Natural killer cell treated with Interleukin-12 subunit alpha and Interleukin-12 subunit beta and Interleukin-15 and Interleukin-18, amount 100 ng/mL, for 72 hours (primary cell): ENCODE measurements at places on chromosomes 11 and 22. TPM values are rescaled to one million over a fixed set of nuclear protein-coding genes. Genes with fewer than 3 reads are reported as not detected.

Gene CELF1
- 230 TPM for total RNA-seq

Gene GLB1L3
- 1.9 TPM for total RNA-seq

Gene MMP12
- total RNA-seq: not detected

Gene GPR83
- not detected for total RNA-seq

Gene KREMEN1
- 0.59 TPM for total RNA-seq

Gene TEAD1
- not detected for total RNA-seq

Gene PKDREJ
- total RNA-seq: 0.07 TPM

Gene B3GAT1
- total RNA-seq: 10.2 TPM

Gene OR6T1
- not detected for total RNA-seq

Gene ADAMTS8
- not detected for total RNA-seq

Gene NTM
- total RNA-seq: not detected

Gene TRIM66
- total RNA-seq: 27.7 TPM

DNA sequence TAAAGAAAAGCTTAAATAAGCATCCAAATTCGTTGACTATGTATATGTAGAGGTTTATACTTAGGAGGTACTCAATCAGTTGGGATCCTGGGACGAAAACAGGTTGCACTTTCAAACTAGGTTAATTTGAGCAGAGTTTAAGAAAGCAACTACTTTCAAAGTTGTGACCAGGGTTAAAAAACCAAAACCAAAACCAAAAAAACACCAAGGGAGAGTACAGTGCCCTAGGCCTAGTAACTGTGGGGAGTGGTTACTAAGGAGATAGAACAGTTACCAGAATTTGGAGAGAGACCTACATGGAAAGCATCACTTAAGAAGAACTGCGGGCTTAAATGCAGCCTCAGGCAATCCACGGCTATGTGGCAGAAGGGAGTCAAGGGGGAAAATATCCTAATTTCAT, 148.3 kb downstream of the JRKL start:
- H3K4me1 ChIP-seq: no peaks in the 10 kb centered on the region
- H3K27me3 ChIP-seq: no peaks in the 10 kb centered on the region
- H3K27ac ChIP-seq: no peak overlapping the region
- no peak overlapping the region for H3K4me3 ChIP-seq
- H3K36me3 ChIP-seq: no peaks in the 10 kb centered on the region

DNA sequence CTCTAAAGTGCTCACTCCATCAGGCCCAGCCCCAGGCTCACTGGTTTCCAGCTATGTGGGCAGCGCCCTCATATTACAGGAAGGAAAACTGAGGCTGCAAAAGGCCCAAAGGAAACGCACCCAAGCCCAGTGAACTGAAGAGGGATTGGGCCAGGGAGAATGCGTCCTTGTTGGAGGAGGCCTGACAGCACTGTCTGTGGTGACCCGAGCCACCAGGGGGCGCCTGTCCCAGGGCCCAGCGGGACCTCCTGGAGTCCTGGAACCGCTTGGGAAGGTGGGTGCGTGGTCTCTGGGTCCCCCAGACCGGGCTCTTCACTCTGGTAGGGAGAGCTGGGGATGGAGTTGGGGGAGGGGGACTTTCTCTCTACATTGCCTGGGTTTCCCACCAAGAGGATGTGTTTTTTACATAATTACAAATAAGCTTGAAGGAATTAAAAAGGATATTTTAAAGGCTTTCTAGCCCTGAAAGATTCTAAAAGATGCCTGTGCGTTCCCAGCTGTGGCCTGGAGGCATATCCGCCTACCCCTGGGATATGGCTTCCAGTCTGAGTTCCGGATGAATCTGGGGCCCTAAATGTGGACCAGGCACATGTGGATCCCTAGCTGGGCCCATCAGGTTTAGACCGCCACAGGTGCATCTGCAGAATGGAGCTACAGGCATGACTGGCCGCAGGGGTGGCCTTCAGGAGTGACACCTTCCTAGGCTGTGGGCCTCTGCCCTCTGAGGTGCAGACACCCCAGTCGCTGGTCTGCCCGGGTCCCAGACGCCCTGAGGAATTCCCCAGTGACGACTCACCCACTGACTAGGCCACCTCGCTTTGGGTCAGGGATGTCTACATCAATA, 4.2 kb downstream of the SPI1 start:
- H3K4me1 ChIP-seq: peaks cover 10% of the 10 kb centered on the region
- peak overlapping the region; percentile 3 for H3K4me3 ChIP-seq
- H3K27ac ChIP-seq: peak overlapping the region; percentile 21
- H3K27me3 ChIP-seq: no peaks in the 10 kb centered on the region
- no peaks in the 10 kb centered on the region for H3K36me3 ChIP-seq

DNA sequence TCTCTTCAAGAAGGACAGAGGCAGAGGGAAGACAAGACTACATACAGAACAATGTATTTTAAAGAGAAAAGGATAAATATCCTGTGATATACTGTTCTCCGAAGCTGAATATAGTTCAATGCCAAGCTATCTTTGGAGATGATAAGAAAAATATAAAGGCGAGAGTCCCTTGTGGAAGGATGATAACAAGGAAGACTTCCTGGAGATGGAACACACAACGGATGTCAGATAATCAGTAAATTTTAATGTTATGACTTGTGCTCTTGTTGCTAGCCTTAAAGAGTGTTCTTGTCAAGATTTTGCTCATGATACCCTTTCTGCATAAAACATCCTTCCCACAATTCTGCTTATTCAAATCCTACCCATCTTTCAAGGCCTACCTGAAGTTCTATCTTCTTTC, 6.8 kb upstream of the CTR9 start:
- no peak overlapping the region for H3K27ac ChIP-seq
- H3K4me3 ChIP-seq: peak overlapping the region; percentile 54
- peaks cover 39% of the 10 kb centered on the region for H3K4me1 ChIP-seq
- no peaks in the 10 kb centered on the region for H3K36me3 ChIP-seq
- no peak for DNase-seq

DNA sequence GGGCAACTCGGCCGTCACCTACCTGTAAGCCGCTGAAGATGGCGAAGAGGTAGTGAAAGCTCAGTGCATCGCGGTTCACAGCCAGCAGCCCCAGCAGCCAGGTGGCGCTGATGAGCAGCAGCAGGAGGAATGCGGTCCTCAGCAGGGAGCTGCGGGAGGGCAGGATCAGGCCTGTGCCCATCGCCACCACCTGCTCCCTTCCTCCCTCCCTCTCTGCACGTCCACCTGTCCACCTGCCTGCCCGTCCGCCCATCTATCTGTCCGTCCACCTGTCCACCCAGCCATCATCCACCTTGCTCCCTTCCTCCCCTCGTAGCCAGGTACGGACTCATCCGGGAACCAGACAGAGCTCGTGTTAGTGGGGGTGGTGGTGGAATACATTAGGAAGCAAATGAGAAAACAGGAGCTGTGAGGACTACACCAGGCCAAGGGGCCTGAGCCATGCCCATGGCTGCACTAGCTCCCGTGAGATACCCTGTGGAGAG, 32.2 kb downstream of the TRMU start:
- no peak overlapping the region for H3K4me3 ChIP-seq
- H3K27ac ChIP-seq: no peak overlapping the region
- H3K27me3 ChIP-seq: no peaks in the 10 kb centered on the region

DNA sequence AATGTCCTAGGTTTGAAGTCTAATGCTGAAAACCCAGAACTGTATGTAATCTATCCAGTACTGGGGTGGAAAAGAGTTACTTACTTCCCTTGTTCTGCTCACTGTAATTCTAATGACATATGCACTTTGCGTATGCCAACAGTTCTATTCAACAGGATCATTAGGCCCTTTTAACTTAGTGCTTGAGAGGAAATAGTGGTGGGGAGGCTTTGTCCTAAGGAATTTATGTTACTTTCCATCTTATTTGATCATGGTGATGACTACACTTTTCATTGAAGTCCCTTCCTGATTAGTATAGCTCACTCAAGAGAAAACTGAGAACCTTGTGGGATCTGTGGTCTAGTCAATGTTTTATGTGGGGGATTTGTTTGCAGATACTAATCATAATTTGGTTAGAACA, 348.2 kb downstream of the GUCY1A2 start:
- no peak overlapping the region for H3K4me3 ChIP-seq
- no peaks in the 10 kb centered on the region for H3K27me3 ChIP-seq
- H3K27ac ChIP-seq: no peak overlapping the region
- no peaks in the 10 kb centered on the region for H3K36me3 ChIP-seq
- H3K4me1 ChIP-seq: no peaks in the 10 kb centered on the region

- no peak for DNase-seq
- no peaks in the 10 kb centered on the region for H3K27me3 ChIP-seq
- H3K4me3 ChIP-seq: peak overlapping the region; percentile 96
- peaks cover 45% of the 10 kb centered on the region for H3K4me1 ChIP-seq
- H3K27ac ChIP-seq: peak overlapping the region; percentile 89
These were observed 19.0 kb upstream of the CCDC134 start for GRCh38 chr22:41781507-41781906.

DNA sequence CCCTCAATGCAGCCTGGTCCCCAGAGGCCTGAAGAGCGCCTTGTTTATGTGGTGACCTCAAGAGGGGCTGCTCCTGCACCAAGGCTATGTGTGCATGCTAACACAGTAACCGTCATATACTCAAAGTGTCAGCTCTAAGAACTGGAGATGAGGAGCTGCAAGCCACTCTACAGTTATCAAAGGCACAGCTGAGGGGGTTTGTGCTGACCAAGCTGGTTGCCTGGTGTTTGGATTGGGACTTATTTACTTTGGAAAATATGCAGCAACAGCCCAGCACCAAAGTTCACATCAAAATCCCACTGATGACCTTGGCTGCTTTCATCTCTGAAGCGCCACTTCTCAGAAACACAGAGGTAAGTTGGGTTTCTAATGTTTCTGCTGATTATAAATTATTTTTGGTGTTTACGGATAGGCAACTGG, at the start of gene SERPIND1:
Gene SERPIND1, plus strand, starts transcription at position 321 of the 420 bp plus-strand sequence. CDS start 5,200 bp downstream, outside the sequence.
- H3K4me3 ChIP-seq: no peak within 1 kb of the TSS
- H3K27ac ChIP-seq: no peak within 1 kb of the TSS
- H3K27me3 ChIP-seq: no peaks in the 10 kb centered on the region
- peaks cover 13% of the 10 kb centered on the region for H3K4me1 ChIP-seq
- no peaks in the 10 kb centered on the region for H3K36me3 ChIP-seq
- DNase-seq: no peak

DNA sequence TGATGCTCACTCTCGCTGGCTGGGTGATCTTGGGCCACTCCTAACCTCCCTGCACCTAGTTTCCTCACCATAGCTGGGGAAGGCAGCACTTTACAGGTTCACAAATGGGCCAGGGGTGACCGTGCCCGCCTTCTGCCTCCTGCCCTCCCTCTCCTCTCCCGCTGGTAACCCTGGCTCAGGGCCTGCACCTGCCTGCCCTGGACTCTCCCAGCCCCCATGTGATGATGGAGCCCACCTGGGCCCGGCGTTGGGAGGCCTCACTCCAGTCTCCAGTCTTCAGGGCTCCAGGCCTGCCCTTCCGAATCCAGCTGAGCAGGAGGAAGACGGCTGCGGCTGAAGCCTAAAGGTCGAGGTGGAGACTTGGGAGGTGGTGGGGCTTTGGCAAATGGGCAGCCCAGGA, 152.9 kb downstream of the CACNA1I start:
- H3K27ac ChIP-seq: no peak overlapping the region
- peak; percentile 34 for DNase-seq
- no peaks in the 10 kb centered on the region for H3K27me3 ChIP-seq
- peaks cover 9% of the 10 kb centered on the region for H3K4me1 ChIP-seq
- no peak overlapping the region for H3K4me3 ChIP-seq

- no peaks in the 10 kb centered on the region for H3K4me1 ChIP-seq
- no peak overlapping the region for H3K27ac ChIP-seq
- H3K4me3 ChIP-seq: no peak overlapping the region
These were observed 43.2 kb downstream of the NEU3 start for GRCh38 chr11:75031771-75032549.

- H3K27me3 ChIP-seq: no peaks in the 10 kb centered on the region
- H3K27ac ChIP-seq: no peak overlapping the region
- H3K4me3 ChIP-seq: no peak overlapping the region
- DNase-seq: no peak
- no peaks in the 10 kb centered on the region for H3K36me3 ChIP-seq
- peaks cover 35% of the 10 kb centered on the region for H3K4me1 ChIP-seq
These were observed 7.7 kb downstream of the TOM1 start for GRCh38 chr22:35307372-35307771.

GRCh38 chr11:75162954-75163353, 12.0 kb downstream of the SLCO2B1 start:
- H3K4me1 ChIP-seq: no peaks in the 10 kb centered on the region
- DNase-seq: no peak
- no peaks in the 10 kb centered on the region for H3K27me3 ChIP-seq
- H3K27ac ChIP-seq: no peak overlapping the region
- no peaks in the 10 kb centered on the region for H3K36me3 ChIP-seq

GRCh38 chr11:61035526-61035835, 64.0 kb downstream of the CD6 start:
- H3K27ac ChIP-seq: no peak overlapping the region
- H3K27me3 ChIP-seq: no peaks in the 10 kb centered on the region
- H3K36me3 ChIP-seq: no peaks in the 10 kb centered on the region
- no peak for DNase-seq
- H3K4me3 ChIP-seq: no peak overlapping the region

DNA sequence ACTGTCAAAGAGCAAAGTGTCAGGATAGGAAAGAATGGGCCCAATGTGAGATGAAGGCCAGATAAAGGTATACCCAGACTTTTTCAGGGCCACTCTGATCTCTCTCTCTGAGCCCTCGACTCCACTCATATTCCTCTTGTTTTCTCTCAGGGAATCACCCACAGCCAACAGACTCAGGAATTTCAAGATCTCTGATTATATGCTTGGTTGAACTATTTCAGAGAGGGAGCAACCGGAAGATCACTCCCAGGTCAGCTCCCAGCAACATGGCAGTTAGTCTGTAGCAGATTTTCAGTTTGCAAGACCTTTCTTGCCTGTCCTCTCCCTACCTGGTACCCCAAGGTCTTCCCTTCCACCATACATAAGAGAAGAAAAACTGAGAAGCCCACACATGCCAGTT, 102.5 kb downstream of the C11orf58 start:
- H3K4me1 ChIP-seq: no peaks in the 10 kb centered on the region
- H3K27ac ChIP-seq: no peak overlapping the region
- no peaks in the 10 kb centered on the region for H3K27me3 ChIP-seq
- no peak overlapping the region for H3K4me3 ChIP-seq
- no peak for DNase-seq

DNA sequence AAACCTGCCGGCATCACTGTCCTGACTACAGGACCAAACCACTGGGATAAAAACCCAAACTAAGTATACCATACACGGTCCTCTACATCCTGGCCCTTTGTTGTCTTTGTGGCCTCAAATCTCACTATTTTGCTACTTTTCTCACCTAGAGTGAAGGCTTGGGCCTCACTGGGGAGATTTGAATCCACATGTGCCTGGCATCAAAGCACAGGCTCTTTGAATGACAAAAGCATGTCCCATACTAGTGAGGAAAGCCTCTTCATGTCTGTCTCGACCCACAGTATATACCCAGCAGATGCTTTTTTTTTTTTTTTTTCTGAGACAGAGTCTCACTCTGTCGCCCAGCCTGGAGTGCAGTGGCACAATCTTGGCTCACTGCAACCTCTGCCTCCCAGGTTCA, 72.5 kb upstream of the DRD2 start:
- H3K4me1 ChIP-seq: no peaks in the 10 kb centered on the region
- H3K4me3 ChIP-seq: no peak overlapping the region
- no peak overlapping the region for H3K27ac ChIP-seq
- no peak for DNase-seq
- H3K27me3 ChIP-seq: peaks cover 70% of the 10 kb centered on the region
- no peaks in the 10 kb centered on the region for H3K36me3 ChIP-seq
